ENCODE measurements at places on chromosomes 16 and 17.

- no peak for DNase-seq
Measured at GRCh38 chr17:59851439-59852375, 41.0 kb downstream of the TUBD1 start.

DNA sequence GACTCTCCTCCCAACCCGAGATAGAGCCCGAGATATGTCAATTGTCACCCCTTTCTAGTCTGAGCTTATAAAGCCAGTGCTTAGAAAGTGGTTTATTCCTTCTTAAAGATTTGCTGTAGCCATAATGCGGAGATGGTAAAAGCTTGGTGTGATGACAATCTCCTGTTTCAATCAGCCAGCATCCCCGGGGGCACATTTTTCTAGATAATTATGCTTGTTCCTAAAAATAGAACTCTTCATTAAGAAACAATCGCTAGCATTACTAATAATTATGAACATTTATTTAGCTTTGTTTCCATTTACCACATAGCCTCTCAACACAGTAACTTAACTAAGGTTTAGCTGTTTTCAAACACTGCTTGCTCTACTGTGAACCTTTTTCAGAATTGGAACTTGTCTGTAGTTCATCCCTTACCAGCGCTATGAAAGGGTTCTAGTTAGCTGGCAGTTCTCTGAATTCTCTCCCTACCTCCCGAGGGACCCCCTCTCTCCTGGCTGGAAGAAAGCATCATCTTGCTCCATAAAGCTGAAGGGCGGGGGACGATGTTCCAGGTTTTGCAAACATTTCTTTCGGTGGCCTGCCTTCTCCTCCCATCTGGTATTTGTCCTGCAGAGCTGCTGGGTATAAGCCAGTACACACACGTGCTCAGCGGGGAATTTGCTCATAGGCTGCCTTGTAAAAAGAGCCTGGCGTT, 922 bp upstream of the MRPL58 start:
- DNase-seq = no peak

GRCh38 chr17:75390982-75391381, 14.5 kb downstream of the GRB2 start:
- DNase-seq = no peak

DNA sequence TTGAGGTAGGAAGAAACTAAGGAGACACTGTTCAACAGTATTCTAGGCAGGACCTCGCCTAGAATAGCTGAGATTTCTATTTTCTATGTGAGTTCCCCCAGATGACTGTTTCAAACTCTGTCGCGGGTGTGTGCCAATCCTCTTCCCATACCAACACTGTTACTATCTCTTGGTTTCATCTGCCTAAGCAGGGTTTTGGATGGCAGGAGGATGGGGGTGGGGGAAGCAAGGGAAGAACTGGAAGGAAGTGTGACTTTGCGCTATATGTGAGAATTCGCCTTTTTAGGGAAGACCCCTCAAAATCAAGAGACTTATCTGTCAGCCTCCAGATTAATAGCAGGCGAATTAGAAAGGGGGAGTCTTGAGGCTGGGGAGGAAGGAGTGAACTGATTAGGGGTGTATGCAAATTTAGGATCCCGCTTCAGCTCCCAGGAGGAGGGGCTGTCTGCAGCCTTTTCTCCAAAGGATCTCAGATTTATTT, 521 bp upstream of the G6PC3 start:
- no peak for DNase-seq

DNA sequence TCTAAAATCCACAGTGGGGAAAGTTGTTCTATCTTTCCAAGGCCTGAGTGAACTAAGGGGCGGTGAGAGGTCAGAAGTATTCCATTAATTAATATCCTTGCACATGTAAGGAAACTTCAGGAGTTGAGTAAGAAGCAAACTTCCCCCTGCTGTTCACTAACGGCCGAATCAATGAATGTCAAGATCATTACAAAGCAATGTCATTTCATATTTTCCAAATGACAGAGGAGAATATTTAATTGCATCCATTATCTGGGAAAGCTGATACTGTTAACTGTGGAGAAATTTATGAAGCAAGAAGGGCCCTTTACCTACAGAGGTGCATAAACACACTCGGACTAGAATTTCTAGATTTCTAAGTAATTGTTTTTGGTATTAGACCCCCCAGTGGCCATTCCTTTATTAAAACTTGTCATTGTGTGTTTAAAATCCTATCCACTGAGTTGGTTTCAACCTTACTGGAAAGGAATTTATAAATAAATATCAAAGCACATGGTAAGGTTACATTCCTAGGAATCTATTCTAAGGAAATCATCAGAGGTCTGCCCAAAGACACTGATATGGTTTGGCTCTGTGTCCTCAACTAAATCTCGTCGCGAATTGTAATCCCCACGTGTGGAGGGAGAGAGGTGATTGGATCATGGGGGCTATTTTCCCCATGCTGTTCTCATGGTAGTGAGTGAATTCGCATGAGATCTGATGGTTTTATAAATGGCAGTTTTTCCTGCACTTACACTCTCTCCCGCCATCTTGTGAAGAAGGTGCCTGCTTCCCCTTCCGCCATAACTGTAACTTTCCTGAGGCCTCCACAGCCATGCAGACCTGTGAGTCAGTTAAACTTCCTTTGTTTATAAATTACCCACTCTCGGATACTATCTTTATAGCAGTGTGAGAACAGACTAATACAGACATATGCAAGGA, 20.4 kb upstream of the SMURF2 start:
- DNase-seq = no peak

GRCh38 chr16:68491576-68491950, 43.3 kb upstream of the SMPD3 start:
- no peak for DNase-seq
